Stimulated activated CD8-positive, alpha-beta memory T cell treated with anti-CD3 and anti-CD28 coated beads, Interleukin-4, amount 100 ng/mL, for 1 hour (primary cell): ENCODE measurements at places on chromosomes 2 and 18.

GRCh38 chr2:160210599-160211138 is 10.6 kb upstream of the ITGB6 start:
- peak; percentile 40 for DNase-seq

- no peak for DNase-seq
These were observed 109.2 kb downstream of the EXOC6B start for GRCh38 chr2:72716601-72717000.

- no peak for DNase-seq
These were observed 26.2 kb downstream of the TAF4B start for GRCh38 chr18:26252411-26252810.

DNA sequence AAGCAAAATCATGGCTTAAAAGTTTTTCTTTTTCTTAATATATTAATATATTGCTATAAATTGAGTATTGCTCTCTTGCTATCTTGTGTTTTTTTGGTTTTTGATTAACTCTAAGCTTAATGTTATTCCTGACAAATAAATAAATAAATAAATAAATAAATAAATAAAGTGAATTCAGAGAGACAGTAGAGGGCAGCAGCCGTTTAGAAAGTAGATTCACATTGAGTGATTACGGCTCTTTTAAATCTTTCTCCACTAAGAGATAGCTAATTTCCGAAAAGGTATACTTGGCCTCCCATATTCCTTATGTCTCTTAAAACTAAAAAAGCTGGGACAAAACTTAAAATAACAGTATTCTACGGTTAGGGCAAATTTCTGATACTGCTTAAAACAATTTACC is 34.3 kb downstream of the MSH2 start:
- DNase-seq, result no peak

DNA sequence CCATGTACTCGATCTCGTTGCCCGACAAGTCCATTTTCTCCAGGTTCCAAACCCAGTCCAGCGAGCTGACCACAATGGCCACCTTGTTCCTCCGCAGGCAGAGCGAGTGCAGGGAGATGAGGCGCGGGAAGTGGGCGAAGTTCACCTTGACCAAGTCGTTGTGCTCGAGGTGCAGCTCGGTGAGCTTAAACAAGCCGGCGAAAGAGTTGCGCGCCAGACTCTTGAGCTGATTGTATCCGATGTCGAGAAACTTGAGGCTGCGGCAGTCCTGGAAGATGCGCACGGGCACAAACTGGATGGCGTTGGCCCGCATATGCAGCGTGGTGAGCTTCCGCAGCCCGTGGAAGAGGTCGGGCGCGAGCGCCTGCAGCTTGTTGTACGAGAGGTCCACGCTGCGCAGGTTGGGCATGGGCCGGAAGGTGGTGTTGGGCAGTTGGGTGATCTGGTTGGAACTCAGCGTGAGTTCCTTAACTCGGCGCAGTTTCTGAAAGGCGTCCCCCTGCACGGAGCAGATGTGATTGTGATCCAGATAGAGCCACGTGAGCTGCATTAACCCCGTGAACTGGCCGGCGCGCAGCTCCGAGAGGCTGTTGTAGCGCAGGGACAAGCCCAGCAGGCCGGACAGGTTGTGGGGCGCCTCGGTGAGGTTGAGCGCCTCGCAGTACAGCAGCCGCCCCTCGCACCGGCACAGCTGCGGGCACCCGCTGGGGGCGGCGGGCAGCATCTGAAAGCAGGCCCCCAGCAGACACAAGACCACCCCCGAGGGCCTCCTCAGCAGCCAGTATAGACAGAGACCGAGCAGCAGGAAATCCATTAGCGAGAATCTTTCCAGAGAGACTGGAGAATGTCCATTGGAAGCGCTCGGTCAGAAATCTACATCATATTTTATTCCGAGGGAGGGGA is 1.3 kb downstream of the LRRTM1 start:
- no peak for DNase-seq

- no peak for DNase-seq
These were observed 34.7 kb upstream of the NDUFV2 start for GRCh38 chr18:9067823-9068222.

- no peak for DNase-seq
These were observed 32.5 kb upstream of the PUM2 start for GRCh38 chr2:20382965-20383810.

- DNase-seq, result no peak
These were observed 52.4 kb downstream of the ASAP2 start for GRCh38 chr2:9258953-9259399.

GRCh38 chr2:74502147-74502719 is 2.8 kb upstream of the LBX2 start:
- DNase-seq, result no peak

GRCh38 chr2:170314744-170315447 is 136.9 kb downstream of the MYO3B start:
- no peak for DNase-seq

GRCh38 chr2:239557516-239557915 is 156.7 kb upstream of the HDAC4 start:
- no peak for DNase-seq

- DNase-seq, result no peak
These were observed 33.1 kb downstream of the GLS start for GRCh38 chr2:190913725-190914124.

GRCh38 chr2:113216321-113216720 is 42.5 kb downstream of the PSD4 start:
- no peak for DNase-seq

- no peak for DNase-seq
These were observed 28.6 kb upstream of the PPP4R1 start for GRCh38 chr18:9642799-9643462.

DNA sequence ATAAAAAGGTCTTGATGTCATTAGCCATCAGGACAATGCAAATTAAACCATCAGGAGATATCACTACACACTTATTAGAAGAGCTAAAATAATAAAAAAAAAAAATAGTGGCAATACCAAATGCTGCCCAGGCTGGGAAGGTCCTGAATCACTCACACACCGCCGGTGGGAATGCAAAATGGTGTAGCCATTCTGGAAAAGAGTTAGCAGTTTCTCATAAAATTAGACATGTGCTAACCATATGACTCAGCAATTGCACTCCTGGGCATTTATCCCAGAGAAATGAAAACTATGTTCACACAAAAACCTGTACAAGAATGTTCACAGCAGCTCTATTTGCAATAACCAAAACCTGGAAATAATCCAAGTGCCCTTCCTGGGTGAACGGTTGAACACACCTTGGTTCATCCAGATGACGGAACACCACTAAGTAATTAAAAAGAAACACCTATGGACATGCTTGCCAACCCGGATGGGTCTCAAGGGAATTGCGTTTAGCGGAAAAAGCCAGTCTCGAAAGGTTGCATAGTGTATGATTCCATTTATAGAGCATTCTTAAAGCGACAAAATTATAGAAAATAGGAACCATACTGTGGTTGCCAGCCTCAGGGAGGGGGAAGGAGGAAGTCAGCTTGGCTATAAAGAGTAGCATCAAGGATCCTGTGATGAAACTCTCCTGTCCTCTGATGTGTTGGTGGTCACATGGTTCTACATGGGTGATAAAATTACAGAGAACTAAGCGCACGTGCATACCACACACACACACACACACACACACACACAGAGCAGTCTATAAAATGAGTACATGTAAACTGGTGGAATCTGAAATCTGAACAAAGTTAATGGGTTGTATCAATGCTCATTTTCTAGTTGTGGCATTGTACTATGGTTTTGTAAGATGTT is 4.6 kb downstream of the MBP start:
- no peak for DNase-seq

- DNase-seq, result no peak
These were observed 219.8 kb downstream of the TFCP2L1 start for GRCh38 chr2:121065239-121065638.

GRCh38 chr2:112156152-112156986 is 18.2 kb downstream of the FBLN7 start:
- no peak for DNase-seq

- no peak for DNase-seq
These were observed 2.6 kb downstream of the ADCYAP1 start for GRCh38 chr18:907115-907884.

GRCh38 chr2:112832841-112833638 is 3.5 kb downstream of the IL1B start:
- DNase-seq, result no peak

GRCh38 chr2:21658907-21659477 is 535.2 kb downstream of the TDRD15 start:
- DNase-seq, result no peak

DNA sequence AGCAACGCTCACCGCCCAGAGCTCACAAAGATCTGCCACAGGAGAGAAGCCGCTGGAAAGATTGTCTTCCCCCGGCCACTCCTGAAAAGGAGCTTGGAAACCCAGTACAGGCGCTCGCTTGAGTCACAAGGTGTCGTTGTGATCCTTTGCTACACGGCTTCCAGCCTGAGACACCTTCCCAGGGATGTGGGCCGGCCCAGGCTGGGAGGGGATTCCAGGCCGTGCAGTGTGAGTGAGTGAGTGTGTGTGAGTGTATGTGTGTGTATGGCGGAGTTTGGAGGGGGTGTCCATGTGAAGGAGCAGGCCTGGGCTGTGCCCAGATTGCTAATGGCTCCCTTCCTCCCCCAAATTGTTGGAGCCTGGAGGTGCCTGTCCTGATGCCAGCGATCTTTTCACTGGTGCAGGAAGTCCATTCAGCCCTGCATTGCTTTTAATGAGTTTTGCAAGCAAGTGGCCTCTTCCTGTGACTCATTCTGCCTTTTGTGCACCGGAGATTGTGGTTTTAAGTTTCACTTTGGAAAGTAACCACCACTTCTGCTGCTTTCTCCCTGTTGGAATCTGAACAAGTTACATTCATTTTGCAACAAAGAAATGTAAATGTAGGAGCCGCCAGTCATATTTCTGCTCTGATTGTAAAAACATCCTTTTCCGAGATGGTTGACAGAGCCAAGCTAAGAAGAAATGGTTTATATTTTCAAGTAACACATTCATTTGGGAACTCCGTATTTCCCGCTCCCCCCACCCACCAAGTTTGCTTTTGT is 83.7 kb downstream of the LPIN1 start:
- DNase-seq, result no peak

DNA sequence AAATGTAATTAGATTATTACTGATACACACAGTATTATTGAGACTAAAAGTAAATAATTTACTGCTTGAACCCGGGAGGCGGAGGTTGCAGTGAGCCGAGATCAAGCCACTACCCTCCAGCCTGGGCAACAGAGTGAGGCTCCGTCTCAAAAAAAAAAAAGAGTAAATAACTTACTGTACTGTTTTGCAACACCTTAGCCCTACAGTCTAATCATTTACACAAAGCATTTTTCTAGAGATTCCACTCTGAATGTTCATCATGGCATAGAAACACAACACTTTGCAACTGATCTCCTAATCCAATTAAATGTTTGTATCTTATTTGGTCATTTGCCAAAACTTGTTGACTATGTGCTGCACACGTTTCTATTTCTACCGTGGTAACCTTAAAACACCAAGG is 23.4 kb upstream of the RMP24 start:
- no peak for DNase-seq

DNA sequence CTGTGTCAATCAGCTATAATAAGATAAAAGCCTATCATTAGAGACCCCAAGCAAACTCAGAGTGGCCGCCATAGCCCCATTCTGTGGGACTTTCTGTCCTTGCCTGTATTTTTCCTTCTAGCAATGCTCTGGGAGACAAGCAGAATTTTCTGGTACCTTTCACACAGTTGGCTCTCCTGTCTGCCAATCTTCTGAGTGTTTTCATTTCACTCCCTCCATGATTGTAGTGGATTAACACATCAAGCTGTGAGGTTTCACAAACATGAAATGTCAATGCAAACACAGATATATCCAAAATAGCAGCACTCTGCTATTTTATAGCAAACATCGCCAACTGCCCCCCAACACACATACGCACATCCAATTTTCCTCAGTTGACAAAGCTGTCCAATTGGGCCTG is 64.9 kb downstream of the C1D start:
- no peak for DNase-seq

GRCh38 chr2:125643585-125643984 is 1012.4 kb upstream of the GYPC start:
- DNase-seq, result no peak

GRCh38 chr2:108115868-108116267 is 123.9 kb upstream of the SULT1C3 start:
- DNase-seq, result no peak

DNA sequence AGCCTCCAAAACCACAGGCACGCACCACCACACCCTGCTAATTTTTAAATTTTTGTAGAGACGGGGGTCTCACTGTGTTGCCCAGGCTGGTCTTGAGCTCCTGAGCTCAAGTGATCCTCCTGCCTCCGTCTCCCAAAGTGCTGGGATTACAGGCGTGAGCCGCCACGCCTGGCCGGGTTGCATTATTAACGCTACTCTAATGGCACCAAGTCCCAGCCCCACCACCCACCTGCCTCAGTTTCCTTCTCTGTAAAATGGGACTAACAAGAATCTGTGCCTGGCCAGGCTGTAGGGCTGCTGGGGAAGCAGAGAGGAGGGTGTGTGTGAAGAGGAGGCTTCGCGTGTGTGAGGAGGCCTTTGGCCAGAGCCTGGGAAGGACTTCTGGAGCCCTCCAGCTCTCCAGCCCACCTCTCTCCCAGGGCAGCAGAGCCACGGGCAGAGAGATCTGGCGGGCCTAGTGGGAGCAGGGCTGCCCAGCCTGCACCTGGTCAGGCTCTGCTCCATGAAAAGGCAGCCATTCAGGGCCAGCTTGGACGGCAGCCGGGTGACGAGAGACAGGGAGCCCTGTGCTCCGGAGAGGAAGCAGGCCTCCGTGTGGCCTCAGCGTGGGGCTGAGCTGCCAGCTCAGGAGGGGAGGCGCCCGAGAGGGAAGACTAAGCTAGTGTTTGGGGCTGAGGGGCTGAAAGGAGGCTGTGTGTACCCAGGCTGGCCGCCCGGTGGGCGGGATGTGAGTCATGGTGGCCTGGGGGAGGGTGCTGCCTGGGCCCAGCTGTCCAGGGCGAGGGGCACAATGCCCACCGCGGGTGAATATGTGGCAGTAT is 7.4 kb upstream of the B3GNT7 start:
- DNase-seq, result no peak

- DNase-seq, result no peak
These were observed 15.2 kb downstream of the EN1 start for GRCh38 chr2:118832071-118832790.

GRCh38 chr18:54690198-54690597 is 99.2 kb downstream of the DYNAP start:
- DNase-seq, result no peak

DNA sequence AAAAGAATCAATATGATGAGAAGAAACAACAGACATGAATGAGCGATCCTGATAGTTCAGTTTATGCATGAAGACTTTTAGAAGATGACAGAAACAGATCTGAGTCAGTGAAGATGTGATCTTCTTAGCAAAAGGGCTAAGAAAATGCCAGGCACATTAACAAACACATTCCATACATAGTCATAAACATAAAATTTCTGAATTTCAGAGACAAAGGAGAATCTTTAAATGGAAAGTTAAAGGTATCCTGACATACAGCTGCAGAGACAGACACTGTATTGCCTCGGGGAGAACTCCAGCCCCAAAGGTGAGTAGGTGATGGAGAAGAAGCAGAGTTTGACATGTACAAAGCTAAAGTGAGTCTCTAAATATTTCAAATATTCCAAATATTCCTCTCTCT is 40.6 kb upstream of the FN1 start:
- DNase-seq, result no peak
